ENCODE measurements at places on chromosomes 5 and 9.

DNA sequence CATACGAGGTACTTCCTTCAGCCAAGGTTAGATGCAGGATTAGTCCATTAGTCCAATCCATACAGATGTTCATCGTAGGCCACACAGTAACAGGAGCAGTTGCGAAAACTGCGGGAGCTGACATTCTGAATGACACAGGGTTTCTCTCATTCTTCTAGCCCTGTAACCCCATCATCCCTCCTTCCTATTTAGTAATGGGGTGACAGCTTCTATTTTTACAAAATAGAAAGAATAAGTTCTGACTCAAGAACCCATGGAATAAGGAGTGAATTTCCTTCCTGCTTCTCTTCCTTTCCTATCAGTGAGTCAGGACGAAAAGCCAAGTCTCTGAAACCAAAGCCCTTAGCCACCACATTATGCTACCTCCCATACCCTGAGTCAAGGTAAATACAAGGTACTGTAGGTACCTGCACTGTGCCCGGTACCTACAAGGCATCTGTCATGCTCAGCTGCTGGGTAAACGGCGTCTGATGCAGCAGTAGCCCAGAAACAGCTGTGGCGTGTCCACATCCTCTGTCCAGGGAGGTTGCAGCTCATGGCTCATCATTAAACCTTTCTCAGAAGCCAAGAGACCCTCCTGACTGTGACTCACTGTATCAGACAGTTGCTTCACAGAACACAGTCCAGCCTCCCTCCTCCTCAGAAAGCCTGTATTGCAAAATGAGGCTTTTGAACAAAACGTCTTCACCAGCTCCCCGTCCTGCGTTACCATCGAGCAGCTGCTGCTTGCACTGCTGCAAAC is 84.2 kb downstream of the ESM1 start:
- DNase-seq = peak; percentile 94

DNA sequence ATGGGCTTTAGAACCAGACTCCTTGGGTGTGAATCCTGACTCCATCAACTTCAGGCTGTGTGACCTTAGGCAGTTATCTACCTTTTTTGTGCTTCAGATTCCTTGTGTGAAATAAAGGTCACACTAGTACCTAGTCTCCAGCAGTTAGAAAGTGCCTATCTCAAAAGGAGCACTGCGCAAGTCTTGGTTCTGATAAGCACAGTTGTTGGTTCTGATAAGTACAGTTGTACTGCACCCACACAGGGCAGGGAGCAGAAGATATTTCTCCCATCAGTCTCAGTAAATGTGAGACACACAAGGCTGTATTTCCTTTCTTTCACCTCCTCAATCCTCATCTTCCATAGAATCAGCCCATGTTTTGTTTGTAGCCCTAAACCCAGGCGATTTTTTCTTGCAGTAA is 116.6 kb upstream of the DPYSL3 start:
- no peak for DNase-seq

DNA sequence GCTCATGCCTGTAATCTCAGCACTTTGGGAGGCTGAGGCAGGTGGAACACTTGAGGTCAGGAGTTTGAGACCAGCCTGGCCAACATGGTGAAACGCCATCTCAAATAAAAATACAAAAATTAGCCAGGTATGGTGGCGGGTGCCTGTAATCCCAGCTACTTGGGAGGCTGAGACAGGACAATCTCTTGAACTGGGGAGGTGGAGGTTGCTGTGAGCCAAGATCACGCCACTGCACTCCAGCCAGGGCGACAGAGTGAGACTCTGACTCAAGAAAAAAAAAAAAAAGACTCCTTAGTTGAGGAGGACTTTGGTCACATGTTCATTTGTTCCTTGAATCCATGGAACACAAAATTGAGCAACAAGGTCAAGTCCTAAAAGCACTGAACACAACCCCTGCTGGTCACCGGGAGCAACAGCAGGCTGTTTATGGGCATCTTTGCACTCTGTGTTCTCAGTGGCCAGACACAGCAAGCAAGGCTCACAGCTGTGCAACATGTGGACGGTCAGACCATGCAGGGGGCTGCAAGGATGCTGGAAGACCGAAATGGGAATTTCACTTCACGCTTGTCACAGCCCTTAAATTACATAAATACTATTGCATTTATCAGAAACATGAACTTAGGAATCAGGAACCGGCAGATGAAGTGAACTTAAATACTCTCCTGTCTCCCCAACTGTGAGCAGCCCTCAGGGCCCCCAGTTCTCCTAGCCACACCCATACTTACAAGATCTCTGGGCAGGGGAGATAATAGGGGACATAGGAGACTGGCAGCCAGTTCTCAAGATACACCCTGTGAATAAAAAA is 2.8 kb downstream of the GBGT1 start:
- DNase-seq = peak; percentile 84

DNA sequence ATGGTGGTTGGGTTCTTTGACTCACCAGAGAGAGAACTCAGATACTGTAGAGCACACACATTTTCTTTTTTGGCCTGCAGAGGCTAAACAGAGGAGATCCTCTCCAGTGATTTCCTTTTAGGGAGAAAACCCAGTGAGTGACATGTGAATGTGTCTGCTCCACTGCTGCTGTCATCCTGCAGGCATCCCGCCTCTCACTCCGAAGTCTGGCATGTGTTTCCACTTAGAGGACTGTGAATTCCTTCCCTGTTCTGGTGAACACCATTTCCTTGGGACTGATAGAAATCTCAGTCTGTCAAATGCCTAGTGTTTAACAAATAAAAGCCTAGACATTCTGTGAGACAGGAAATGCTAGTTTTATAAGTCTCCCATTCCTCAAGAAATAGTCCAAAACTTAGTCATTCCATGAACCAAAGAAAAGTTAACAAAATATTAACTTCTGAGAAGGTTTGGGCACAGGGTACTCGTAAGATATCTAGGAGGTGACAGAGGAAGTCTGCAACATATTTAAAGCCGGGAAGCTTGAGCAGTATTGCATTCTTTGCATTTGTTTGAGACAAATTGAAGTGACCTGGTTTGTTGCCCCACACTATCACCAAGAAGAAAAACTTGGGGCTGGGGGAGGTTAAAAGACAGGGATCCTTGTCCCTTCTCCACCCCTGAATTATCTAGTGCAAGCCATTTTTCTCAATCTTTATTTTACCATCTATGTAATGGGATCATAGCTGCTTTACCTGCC is 74.9 kb upstream of the NIPAL4 start:
- peak; percentile 98 for DNase-seq

- no peak for DNase-seq
These were observed 75.4 kb upstream of the ADRB2 start for GRCh38 chr5:148751025-148751424.

GRCh38 chr5:180007582-180007981 is 64.0 kb downstream of the RNF130 start:
- no peak for DNase-seq

DNA sequence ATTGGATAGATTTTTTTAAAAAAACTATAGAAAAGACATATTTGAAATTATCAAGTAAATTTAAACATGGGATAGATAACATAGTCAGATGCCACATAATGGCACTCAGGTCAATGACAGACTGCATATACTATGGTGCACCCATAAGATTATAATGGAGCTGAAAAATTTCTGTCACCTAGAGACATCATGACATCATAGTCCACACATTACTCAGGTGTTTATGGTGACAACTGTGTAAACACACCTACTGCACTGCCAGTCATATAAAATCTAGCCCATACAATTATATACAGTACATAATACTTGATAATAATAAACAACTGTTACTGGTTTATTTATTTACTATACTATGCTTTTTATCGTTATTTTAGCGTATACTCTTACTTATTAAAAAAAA is 58.6 kb downstream of the CPLANE1 start:
- DNase-seq = no peak

DNA sequence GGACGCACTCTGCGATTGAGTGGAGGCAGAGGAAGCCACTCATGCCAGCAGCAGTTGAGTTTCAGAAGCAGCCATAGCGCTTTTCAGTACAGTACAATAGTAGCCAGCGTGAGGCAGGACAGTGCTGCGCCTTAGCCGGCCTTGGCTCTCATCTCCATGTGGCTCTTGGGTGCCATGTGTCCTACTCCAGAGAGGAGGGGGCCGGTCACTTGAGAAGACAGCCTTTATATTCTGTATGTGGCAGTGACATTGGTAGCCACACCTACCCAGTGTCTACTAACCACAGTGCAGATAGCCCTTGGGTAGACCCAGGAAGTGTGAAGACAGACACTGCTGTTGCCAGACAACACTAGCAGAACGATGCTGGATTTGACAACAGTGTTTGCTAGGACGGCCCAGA is 42.3 kb downstream of the FAM78A start:
- no peak for DNase-seq

- peak; percentile 21 for DNase-seq
These were observed 526.7 kb upstream of the WWC1 start for GRCh38 chr5:167764641-167765289.

- DNase-seq = no peak
These were observed 885 bp upstream of the TMEM252 start for GRCh38 chr9:68541568-68541967.

GRCh38 chr9:123081824-123082223 is 48.4 kb downstream of the GPR21 start:
- peak; percentile 63 for DNase-seq

- DNase-seq = no peak
These were observed 36.3 kb upstream of the PTPRD start for GRCh38 chr9:10649076-10649475.

GRCh38 chr5:178282391-178282790 is 49.8 kb upstream of the PHYKPL start:
- no peak for DNase-seq

- DNase-seq = peak; percentile 4
These were observed 5.7 kb downstream of the EDIL3 start for GRCh38 chr5:84378961-84379360.

DNA sequence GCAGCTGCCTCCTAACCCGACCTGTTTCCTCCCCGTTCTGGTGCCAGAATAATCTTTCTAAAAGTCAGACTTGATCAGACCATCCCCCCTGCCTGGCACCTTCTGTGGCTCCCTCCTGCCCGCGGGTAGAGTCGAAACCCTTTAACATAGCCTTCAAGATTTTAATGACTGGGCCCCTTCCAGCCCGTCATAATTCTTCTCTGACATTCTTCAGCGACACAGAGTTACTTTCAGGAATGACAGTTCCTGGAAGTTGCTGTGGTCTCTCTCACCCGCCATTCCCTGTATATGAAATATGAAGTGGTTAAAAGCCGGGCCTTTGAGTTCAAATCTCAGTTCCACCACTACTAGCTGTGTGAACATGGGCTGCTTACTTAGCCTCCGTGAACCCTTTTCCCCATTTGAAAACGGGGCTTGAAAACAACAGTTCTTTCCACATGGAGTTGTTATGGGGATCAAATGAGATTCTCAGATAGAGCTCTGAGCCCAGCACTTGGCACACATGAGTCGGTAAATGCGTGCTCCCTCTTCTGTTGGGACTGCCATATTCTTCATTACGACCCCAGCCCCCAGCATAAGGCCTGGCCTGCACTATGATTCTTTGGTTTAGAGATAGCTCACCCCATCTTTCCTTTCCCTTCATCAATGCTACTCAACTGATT is 737 bp downstream of the NANS start:
- peak; percentile 58 for DNase-seq

DNA sequence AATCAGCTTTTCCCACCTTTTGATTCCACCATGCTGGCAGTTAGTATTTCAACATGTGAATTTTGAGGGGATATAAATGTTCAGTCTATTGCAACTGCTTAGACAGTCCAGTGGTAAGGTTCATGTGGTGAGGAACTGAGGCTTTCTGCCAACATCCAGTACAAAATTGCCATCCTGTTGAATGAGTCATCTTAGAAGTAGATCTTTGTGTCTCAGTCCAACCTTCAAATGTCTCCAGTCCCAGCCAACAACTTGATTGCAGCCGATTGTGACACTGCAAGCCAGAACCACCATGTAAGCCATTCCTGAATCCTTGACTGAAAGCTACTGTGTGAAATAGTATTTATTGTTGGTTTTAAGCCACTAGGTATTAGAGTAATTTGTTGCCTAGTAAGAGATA is 331.5 kb upstream of the GRIN3A start:
- no peak for DNase-seq

DNA sequence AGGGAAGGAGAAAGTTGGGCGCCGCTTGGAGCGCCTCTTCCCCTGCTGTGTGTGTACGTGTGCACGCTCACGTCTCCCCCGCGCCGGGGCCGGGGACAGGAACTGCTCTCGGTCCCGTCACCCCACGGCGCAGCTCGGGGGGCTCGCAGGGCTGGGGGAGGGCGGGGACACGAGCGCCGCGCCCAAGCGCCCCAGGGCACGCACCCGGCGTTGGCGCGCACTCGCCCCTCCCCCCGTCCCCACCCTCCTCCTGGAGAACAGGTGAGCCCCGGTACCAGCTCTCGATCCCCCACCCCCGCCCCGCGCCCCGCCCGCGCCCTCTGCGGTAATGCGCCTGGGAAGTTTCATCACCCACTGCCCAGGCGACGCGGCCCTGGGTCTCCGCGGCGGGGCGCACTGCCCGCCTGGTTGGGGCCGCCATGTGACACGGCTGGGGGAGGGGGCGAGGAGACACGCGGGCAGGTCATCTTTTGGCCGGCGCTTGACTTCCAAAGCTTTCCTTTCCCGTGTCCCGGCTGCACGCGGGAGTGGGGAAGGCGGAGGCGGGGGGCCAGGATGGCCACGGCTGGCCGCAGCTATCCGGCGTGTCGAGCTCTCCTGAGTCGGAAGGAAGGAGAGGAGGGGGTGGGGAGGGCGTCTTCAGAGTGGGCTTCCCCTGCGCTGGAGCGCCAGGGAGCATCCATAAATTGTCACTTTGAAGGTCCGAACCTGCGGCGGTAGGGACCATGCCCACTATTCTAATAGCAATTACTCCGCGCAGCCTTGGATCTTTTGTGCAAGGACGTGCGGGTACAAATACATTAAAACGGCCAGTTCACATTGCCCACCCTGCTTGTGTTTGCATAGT is 1.5 kb upstream of the STC2 start:
- peak; percentile 59 for DNase-seq

DNA sequence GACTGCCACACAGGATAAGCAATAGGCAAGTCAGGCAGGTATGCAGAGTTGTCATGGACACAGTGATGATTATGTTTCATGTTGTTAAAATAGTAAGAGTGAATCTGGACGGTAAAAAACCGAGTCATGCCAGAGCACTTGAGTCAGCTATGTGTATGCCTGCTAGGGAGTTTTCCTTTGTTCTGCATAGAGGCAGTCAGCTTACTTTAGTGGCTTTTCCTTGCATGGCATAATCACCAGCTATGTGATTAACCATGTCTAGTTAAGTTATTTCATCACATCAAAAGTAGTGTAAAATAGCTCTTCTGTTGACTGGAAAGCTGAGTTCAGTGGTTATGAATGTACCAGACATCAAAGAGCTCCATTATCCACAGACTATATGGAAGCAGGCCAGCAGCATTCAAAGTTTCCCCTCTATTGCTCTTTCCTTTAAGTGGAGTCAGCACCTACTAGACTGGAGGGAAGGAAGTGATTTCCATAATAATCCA is 989.8 kb downstream of the TLE1 start:
- DNase-seq = no peak

- DNase-seq = peak; percentile 75
These were observed 175.2 kb downstream of the SAXO1 start for GRCh38 chr9:18857769-18858168.

- no peak for DNase-seq
These were observed 47.1 kb downstream of the SH3RF2 start for GRCh38 chr5:145983446-145983845.

GRCh38 chr5:154371687-154372086 is 74.1 kb upstream of the SAP30L start:
- peak; percentile 94 for DNase-seq

Data from GM23248 (cell line).